ENCODE measurements at places on chromosomes 2 and 18.

DNA sequence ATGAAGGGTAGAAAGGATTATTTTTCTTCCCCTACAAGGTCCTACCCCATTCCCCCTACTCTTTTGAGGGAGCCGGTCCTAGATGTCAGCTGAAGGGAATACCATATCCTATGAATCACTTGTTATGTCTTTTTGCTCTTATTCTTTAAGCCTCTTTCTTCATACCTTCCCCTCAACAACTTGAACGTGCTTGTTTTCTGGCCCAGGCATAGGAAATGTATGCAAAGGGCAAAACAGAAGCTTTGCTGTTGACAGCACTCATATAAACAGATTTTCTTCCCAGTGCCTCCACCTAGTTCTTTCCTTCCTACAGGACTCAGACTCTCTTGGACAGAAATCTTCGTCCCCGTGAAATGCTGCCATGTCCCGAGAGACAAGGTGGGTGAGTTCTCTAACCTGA lies 64.6 kb downstream of the TMEM17 start:
- no peak for DNase-seq

DNA sequence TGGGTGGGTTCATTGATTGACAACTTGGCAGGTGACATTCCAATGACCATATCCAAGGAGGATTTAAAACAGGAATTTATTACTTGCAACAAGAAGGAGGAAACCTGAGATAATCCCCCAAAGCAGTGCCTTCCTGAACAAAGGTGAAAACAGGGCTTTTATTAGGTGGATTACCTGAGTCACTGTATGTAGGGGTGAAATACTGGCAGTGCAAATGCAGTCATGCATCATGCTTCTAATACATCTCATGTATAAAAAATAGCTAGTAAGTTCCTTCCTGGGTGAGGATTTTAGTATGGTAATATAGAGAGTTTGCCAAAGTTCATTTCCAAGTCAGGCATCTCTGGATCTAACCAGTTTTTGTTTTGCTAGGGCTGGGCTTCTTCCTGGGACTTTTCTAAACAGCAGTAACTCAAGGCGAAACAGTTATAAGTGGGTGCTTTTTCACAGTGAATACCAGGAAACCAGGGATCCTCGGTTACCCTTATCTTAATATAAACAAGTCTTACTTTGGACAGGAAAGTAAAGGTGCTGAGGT lies 583.4 kb upstream of the LRRTM1 start:
- no peak for DNase-seq

DNA sequence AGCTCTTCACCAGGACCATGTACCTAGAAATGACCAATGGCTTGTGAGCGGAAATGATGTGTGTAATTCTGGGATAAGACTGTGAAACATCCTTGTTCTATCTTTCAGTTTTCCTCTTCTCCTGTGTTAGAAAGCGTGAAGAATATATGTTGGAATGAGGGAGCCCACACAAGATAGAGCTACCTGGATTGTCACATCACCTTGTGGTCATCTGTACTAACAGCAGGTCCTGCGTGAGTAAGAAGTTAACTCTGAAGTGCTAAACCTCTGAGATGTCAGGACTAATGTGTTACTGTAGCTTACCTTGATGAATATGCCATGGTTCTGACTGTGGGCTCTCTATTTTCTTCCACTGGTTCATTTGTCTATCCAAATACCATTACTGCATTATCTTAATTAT lies 75.6 kb downstream of the FASTKD2 start:
- no peak for DNase-seq

DNA sequence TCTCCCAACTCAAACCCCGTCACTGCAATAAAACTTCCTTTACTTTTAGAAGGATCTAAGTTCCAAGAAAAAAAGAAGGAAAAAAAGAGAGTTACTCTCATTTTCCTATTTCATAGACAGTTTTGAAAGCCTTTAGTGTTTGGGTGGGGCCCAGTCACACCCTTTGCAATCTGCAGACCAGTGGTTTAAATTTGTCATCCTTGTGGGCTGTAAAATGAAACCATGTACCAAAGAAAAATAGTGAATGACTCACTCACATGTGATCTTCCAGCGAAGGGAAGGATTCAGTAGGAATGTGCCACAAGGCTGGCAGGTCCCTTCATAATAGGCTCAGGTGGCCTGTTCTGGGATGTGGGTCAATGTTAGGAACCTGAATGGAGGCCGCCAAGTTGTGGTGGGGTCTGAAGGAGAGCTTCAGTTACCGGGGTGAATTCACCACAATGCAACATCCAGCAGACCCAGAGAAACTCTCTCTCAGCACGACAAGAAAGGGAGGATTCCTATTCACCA lies 28.3 kb downstream of the ANXA4 start:
- peak; percentile 39 for DNase-seq

GRCh38 chr2:63785096-63785495 lies 56.6 kb upstream of the UGP2 start:
- no peak for DNase-seq

GRCh38 chr2:19425419-19425818 lies 67.0 kb upstream of the OSR1 start:
- no peak for DNase-seq

DNA sequence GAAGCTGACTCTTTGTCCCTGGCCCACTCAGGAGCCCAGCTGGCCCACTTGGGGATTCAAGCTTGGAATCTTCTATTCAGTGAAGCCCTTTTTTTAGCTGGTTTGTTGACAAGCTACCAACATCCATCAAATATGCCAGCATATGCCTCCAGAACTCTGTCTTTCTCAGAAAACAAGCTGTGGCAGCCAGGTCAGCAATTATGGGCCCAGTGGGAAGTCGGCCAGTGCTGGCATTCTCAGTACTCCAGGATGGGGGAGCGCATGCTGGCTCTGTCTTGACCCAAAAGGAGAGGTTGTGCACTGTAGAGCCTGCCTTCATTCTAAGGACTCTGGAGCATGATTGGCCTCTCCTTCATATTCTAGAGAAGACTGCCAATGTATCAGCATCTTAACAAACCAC lies 401.5 kb downstream of the CNTNAP5 start:
- no peak for DNase-seq

DNA sequence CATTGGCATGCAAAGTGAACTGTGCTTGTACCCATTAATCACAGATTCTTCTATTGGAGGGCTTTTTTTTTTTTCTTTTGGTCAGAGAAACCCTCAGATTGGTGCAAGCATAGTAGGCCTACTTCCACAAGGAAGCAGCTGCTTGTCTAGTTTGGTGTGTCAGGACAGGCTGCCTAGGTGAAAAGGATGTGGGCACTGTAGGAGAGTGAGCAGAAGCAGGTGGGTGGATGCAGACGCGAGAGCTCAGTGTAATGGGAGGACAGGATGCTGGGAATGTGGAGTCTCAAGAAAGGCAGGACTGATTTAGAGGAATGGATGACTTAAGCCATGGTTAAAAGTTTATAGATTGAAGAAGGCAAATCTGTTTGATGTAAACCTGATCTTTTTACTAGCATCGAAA lies 3.1 kb downstream of the ELP2 start:
- no peak for DNase-seq

- DNase-seq = no peak
These were observed 657 bp downstream of the ATP8B1 start for GRCh38 chr18:57802213-57803102.

GRCh38 chr2:179031731-179032408 lies 18.1 kb downstream of the CCDC141 start:
- no peak for DNase-seq

DNA sequence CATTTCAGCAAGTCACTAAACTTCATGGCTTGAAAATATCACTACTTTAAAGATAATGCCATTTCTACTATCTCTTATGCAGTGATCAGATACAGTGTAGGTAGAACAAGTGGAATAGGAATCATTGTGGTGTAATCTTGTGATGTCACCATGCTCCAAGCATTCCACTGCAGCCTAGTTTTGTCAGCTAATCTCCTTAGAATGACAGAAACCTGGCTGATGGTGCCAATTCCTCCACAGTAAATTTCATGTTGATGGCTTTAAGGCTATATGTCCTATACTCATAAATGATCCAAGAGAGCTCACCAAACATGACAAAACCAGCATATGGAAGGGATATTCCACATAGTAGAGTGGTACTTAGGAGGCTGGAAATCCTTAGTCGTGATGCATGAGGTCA lies 184.9 kb downstream of the PDE1A start:
- DNase-seq = no peak

DNA sequence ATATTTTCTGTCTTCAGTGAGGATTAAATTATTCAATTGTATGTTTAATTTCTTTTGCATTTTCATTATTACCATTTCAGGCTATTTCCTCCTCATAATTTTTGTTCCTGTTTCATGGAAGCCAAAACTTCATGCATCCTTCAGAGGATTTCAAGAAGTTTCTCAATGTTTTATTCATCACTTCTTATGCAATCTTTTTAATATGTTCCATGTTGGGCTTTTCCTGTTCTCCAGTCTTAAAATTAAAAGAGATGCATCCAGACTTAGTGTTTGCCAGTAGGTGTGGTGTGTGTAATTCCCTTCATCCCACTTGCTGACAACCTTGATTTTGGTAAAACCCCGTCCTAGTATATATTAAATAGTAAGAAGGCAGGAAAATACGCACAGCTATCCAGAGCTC lies 190.0 kb downstream of the EN1 start:
- DNase-seq = no peak

GRCh38 chr2:113223813-113224212 lies 50.0 kb downstream of the PSD4 start:
- DNase-seq = no peak

GRCh38 chr2:152100961-152101360 lies 2.1 kb upstream of the CACNB4 start:
- no peak for DNase-seq

- no peak for DNase-seq
These were observed 1246.3 kb upstream of the PIK3C3 start for GRCh38 chr18:40708726-40709125.

- no peak for DNase-seq
These were observed 77.8 kb upstream of the TACR1 start for GRCh38 chr2:75277111-75277510.

GRCh38 chr2:169822036-169822435 lies 2.7 kb downstream of the METTL5 start:
- no peak for DNase-seq

DNA sequence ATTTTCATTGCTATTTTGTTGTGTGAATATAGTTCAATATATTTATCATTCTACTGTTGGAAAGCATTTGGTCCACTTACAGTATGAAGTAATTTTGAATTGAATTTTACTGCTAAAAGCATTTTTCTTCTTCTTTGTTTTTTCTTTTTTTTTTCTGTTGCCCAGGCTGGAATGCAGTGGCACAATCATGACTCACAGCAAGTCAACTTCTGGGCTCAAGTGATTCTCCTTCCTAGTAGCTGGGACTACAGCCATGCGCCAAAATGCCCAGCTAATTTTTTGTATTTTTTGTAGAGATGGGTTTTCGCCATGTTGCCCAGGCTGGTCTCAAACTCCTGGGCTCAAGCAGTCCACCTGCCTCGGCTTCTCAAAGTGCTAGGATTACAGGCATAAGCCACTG lies 2.4 kb upstream of the ETAA1 start:
- DNase-seq = no peak

DNA sequence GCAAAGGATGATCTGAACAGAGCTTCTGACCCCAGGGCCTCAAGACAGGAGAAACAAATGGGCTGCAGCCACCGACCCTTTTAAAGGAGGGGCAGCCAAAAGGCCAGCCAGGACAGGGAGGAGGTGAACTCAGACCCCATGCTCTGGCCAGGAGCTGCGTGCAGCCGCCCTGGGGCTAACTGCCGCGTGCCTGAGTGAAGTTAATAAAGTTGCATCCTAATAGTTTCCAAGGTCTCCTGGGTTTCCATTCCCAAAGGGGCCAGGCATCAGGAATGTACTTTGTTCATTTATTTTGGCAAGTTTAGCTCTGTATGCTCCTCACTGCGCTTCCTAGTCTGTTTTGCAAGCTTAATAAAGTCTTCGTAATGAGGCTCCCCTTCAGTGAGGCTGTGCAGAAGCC lies 60.7 kb downstream of the EN1 start:
- DNase-seq = no peak

- no peak for DNase-seq
These were observed 59.1 kb upstream of the PGAP1 start for GRCh38 chr2:196985511-196986183.

DNA sequence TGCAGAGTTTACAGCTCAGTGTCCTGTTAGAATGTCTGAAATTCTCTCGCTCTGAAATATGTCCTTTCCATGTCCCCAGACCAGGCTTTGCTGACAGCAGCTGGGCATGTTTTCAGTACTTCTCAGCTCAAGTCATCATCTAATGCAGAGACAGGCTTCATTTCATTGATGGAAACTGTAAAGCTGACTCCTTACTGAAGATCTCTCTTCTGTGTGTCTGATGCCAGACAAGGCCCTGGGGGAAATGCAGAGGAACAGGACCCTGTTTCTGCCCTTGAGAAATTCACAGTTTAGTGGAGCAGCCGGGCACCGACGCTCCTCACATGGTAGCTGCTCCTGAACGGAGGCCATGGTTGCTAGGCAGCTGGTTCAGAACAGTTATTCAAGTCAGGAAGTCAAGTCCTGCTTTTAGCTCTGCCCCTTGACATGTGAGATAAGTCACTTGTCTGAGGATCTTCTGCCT lies 24.6 kb upstream of the FZD7 start:
- peak; percentile 56 for DNase-seq

DNA sequence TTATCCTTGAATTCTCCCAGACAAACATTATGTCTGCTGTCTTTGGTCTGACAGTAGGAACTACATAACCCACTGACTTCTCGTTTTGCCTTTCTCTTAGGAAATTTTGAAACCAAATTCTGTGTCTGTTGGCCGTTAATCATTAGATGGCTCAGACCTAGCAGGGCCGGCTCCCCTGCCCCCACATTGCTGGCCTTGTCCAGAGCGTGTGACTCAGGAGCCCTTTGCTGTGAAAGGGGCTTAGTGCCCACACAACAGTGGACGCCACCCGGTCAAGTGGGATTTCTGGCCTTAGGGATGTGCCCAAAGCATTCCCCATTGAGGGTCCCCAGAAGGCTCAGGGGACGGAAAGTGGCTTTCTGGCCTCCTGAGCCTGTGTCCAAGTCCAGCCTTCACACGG lies 137.5 kb downstream of the CTIF start:
- DNase-seq = no peak
